ENCODE measurements at places on chromosomes 1 and 21. TPM values are rescaled to one million over a fixed set of nuclear protein-coding genes. Genes with fewer than 3 reads are reported as not detected.

Gene ATP6V1G3
- total RNA-seq: not detected

Gene ASCL5
- not detected for total RNA-seq

Gene SPRR2A
- not detected for total RNA-seq

Gene ZNF436
- total RNA-seq: 8.1 TPM

Gene KLF17
- total RNA-seq: not detected

Gene SFPQ
- 171 TPM for total RNA-seq

Gene PDC
- total RNA-seq: not detected

Gene CITED4
- total RNA-seq: 11.2 TPM

Gene NFIA
- total RNA-seq: 12.2 TPM

Gene NMNAT2
- 1.3 TPM for total RNA-seq

Gene NUDT4B
- total RNA-seq: 40.1 TPM

Gene DNM3
- total RNA-seq: 1.0 TPM

Gene VPS72
- 63.7 TPM for total RNA-seq

Gene KLHDC9
- total RNA-seq: 1.1 TPM

Gene TDRD10
- 2.6 TPM for total RNA-seq

Gene ELF3
- total RNA-seq: under 0.01 TPM

Gene FALEC
- not detected for total RNA-seq

Gene RNF186
- not detected for total RNA-seq

Gene SERPINC1
- not detected for total RNA-seq

Gene ALX3
- not detected for total RNA-seq

Gene SYT14
- total RNA-seq: 0.73 TPM

Gene FAM43B
- not detected for total RNA-seq

Gene CTH
- total RNA-seq: 1.4 TPM

Gene LCE2B
- total RNA-seq: not detected

Gene SIPA1L2
- 9.3 TPM for total RNA-seq

Gene THEM5
- total RNA-seq: not detected

Gene FCMR
- not detected for total RNA-seq

Gene S100A3
- 9.7 TPM for total RNA-seq

Gene PYGO2
- total RNA-seq: 13.9 TPM

Gene IFNLR1
- total RNA-seq: not detected

Gene NPHS2
- not detected for total RNA-seq

Gene ALG14
- total RNA-seq: 1.3 TPM

Gene SMCP
- not detected for total RNA-seq

Gene USH2A
- not detected for total RNA-seq
